ENCODE measurements at places on chromosomes 11 and 22.

DNA sequence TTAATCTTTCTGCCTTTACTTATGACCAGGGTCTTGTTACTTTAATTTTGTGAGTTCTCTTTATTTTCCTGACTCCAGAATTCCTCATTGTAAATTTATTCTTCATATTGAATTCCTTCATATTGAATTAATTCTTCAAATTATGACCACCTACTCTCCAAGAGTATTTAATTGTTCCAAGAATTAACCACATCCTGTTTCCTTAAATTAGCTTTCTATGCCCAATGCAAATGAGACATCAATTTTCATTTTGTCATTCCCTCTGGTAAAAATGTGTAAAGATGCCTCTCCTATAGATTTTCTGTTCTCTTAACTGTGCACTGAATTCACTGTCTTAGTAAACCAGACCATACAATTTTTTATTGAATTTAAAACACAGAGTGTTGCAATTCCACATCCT lies 211.2 kb upstream of the GRIA4 start:
- no peak for DNase-seq

DNA sequence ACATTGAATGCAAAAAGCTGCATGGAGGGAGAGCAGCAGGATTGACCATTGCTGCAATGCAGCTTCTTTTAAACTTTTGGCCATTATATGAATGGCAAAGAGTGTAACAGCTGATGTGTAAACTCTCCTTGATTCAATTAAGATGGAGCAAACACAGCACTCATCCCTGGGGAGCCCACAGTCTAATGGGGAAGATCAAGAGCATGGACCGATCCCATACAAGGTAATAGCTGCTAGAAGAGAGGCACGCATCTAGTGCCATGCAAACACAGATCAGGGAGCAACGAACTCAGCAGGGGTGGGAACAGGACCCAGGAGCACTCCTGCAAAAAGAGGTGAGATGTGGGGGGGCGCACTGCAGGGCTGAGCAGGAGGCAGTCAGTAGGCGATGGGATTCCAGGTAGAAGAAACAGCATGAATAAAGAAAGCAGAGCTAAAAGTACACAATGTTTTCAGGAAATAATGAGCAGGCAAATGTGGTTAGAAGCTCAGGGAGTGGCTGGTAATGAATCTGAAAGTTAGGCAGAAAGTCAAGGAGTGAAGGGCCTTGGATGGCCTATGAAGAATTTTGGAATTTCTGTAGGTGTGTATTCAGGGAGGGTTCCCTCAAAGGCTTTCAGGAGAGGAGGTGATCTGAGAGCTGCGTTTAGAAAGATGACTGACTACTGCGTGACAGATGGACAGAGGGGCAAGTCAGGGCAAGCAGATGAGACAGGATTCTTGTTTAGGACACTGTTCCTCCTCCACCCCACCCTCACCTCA lies 17.2 kb upstream of the BMAL1 start:
- DNase-seq = no peak

- DNase-seq = peak; percentile 10
Observed at GRCh38 chr11:57277845-57278720, 41.0 kb upstream of the APLNR start.

- DNase-seq = no peak
Observed at GRCh38 chr11:640021-640706, 3.1 kb downstream of the DRD4 start.

DNA sequence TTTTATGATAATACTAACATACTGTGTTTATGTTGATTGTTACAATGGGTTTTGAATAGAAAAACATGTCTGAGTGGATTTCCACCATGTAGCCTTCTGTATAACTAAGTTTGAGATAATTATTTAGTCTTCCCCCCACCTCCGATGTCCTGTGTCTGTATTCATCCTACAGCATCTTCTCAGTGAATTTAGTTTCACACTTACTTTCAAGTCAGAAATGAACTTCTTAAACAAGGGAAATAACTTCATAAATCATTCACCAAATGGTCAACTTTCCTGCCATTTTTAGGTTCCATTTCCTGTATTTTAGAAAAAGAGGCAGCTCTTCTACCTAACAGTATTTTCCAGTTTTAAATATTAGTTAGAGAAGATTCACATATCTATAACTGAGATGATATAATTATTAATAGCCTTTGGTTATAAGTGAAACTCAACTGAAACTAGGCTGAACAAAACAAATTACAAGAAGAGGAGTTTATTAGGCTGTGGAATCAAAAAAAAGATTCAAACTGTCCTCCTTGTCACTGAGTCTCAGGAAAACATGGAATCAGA lies 3.5 kb downstream of the OR51B5 start:
- DNase-seq = no peak

DNA sequence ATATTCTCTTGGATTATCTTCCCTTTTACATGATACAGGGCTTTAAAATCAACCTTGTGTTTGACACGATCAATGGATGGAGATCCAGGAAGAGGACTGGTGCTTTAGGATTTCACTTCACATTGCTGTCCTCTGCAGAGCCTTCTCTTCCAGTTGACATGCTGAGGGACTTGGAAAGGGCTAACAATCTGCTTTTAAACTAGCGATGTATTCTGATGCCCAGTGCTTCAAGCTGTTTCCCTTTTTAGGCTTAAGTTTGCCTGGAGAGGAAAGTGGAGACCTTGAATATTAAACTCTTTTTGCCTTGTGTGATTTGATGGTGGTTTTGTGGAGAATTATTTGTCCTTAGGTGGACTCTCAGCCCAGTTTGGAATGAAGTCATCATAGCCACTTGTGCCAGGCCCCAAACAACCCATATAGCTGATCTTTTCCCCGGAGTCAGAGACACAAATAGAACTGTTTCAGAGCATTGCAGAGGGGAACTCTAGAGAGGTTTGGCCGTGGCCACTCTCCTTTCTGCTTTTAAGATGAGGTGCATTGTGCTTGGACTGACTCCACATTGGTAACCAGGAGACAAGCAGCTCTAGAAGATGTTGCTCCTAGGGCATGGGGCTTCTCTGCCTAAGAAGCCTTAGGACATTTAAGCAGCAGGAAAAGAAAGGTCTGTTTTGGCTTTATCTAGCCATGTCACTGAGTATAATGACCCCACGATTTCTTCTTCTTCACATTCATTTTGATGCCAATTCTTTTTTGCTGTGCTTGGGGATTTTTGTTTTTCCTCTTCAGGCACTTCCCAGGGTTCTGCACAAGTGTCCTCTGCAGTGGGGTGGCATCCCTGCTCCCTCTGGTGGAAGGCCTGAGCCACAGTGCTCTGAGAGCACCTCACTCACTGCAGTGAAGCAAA lies 152.8 kb downstream of the NCAM1 start:
- DNase-seq = no peak

- DNase-seq = no peak
Observed at GRCh38 chr11:78783301-78783700, 208.6 kb upstream of the NARS2 start.

Measured in CD4-positive, alpha-beta T cell treated with Interleukin-4 for 4 hours (primary cell).